ENCODE measurements at places on chromosomes 3 and 15.

DNA sequence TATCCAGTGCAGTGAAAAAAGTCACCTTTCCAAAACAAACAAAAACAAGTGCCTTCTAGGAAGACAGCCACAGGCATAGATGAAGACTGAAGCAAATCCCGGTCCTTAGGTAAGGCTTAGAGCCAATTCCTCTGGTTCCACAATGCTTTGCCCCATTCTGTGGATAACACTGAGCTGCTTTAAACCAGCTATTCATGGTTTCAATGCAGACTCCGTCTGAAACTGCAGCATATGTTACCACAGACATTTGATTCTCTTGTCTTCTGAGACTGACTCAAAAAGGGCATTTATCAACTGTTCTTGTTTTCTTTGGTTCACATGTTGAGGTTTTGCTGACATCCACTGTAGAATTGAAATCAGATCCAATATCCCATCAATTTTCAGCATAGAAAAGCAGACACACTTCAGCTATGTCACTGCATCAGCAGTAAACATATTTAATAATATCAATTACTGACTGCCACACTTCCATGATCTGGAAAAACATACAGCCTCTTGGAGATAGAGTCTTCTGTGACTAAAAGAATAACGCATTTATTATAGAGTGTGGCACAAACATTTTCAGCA is 659.3 kb downstream of the ROBO2 start:
- no peak for DNase-seq

GRCh38 chr3:31908391-31909097 is 72.5 kb downstream of the OSBPL10 start:
- no peak for DNase-seq

- no peak for DNase-seq
Observed at GRCh38 chr3:194337965-194338753, 13.0 kb downstream of the CPN2 start.

- DNase-seq: no peak
Observed at GRCh38 chr3:106070187-106070586, 201.4 kb upstream of the CBLB start.

GRCh38 chr3:27454914-27455313 is 29.3 kb downstream of the SLC4A7 start:
- DNase-seq: no peak

DNA sequence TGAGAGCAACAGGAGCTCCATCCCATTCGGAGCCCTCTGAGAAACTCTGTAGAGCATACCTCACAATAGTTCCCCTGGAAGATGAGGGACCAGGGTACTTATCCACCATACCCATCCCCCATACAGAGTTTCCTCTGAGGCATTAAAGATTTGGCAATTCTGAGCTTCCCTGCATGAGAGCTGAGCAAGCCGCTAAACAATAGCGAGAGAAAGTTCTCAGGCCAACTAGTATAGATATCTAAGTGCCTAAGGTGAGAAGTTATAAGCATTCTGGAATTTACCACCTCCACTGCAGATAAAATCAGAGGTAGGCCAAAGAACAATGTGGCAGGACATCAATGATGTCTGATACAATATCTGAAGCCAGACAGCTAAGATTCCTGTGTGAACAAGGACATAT is 129.1 kb upstream of the MBNL1 start:
- DNase-seq: no peak

DNA sequence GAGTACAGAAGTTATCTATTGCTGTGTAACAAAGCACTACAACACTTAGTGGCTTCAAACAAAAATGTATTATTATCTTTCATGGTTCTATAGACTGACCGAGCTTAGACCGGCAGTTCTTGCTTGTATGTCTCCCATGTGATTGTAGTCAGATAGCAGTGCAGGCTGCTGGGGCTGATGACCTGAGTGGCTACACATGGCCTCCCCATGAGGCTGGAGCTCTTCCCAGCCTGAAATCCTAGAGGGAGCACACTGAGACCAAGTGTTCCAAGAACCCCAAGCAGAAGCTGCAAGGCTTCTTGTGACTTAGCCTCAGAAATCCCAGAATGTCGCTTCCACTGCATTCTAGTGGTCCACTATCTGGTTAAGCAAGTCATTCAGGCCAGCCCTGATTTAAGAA is 141.2 kb upstream of the TLE3 start:
- peak; percentile 5 for DNase-seq

- no peak for DNase-seq
Observed at GRCh38 chr15:35330916-35331315, 215.0 kb downstream of the DPH6 start.

DNA sequence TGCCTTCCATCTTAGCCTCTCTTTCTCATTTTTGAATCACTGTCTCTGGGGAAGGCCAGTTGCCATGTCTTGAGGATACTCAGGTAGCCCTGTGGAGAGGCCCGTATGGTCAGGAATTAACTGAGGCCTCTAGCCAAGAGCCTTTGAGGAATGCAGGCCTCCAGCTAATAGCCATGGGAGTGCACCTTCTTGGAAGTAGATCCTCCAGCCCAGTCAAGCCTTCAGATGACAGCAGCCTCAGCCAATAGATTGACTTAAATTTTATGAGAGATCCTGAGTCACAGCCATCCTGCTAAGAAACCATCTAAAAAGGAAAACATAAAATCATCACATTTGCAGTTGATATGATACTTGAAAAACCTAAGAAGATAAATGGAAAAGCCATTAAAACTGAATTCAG is 112.5 kb upstream of the BNIP2 start:
- no peak for DNase-seq

DNA sequence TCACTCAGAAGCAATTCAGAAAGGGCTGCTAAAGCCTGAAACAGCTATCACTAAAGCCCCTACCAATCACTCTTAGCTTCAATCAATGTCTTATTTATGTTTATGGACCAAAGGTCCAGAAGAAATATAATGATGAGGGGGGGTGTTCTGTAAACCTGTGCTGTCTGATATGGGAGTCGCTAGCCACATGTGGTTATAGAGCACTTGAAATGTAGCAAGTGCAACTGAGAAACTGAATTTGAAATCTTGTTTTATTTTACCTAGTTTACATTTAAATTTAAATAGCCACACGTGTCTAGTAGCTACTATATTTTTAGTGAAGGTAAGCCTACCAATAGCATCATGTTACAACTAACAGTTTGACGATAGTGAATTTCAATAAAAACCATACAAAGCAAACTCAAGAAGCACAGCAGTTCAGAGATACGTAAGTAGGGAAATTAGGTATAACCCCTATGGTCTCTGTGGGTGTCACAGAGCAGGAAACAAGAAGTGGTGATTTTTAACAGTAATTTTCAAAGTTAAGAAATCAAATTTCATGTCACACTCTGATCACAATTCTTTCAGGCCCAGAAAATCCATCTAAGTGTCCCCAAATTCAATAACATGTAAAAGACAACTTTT is 3.6 kb downstream of the POU1F1 start:
- no peak for DNase-seq

DNA sequence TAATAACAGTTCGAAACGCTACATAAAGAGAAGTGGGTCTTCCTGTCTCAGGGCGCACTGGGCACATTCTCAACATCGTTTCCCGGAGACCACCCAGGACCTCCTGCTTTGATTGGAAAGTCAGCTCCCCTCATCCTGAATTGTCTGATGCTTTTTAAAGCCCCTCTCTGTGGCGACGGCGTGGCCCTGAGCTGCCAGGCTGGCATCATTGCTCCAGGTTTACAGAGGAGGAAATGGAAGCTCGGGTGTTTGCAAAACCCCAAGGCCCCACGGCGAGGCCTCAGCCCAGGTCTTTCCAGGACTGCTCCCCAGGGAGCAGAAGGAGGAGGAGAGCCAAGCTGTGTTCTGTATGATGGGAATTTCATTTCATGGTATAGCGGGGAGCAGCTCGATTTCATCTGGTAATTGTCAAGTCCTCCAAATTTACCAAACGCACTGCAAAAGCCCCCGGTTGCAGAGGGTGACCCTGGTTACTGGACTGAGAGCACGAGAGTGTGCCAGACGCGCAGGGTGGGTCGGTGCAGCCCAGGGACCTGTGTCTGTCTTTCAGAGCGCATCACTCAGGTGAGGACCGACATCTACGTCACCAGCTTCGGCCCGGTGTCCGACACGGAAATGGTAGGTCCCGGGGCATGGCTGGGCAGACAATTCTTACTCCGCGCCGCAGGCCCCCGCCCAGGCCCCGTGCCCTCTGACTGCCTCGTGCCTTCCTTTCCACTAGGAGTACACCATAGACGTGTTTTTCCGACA is 15.9 kb downstream of the GABRA5 start:
- no peak for DNase-seq

GRCh38 chr3:141275511-141275910 is 43.9 kb downstream of the PXYLP1 start:
- no peak for DNase-seq

DNA sequence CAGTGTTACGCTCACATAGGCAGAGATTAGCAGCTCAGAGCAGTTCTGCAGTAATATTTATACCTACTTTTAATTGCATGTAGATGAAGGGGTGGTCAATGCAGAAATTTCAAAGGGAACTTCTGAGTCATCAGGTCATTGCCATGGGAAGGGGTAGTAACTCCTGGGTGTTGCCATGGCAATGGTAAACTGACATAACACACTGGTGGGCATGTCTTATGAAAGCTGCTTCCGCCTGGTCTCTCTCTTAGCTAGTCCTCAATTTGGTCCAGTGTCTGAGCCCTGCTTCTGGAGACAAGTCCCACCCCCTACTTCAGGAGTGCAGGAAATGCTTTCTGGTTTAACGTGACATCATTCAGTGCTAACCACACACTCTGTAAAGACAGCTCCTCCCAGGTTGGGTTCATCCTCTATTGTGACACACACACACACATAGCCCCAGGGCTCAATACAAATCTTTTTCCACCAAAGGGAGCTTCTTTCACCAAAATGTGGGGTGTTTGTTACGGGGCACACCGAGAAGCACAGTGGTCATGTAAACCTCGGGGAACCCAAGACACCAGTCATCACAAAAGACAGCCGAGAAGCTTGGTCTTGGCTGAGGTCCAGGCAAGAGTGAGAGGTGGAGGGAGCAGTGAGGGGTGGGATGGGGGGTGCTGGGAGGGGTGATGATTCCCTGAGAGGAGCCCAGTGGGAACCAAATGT is 74.5 kb downstream of the TLE3 start:
- DNase-seq: no peak

DNA sequence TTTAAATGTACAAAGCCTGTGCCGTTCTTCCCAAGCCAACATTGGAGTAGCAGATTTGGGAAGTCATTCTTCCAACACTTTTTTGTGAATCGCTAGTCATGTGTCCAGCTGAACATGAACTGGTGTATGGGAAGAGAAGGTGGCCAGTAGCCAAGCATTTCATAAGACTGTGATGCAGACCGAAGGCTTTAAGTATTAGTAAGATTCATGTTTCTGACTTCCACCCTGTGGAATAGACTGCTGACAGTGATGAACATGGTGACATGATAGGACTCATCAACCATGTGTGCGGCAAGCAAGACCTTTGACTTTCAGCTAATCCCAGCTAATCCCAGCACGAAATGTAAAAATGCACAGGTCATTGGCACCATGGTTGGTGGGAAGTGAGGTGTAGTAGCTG is 48.3 kb upstream of the THSD4 start:
- no peak for DNase-seq

- DNase-seq: no peak
Observed at GRCh38 chr3:61897848-61898247, 336.5 kb downstream of the PTPRG start.

DNA sequence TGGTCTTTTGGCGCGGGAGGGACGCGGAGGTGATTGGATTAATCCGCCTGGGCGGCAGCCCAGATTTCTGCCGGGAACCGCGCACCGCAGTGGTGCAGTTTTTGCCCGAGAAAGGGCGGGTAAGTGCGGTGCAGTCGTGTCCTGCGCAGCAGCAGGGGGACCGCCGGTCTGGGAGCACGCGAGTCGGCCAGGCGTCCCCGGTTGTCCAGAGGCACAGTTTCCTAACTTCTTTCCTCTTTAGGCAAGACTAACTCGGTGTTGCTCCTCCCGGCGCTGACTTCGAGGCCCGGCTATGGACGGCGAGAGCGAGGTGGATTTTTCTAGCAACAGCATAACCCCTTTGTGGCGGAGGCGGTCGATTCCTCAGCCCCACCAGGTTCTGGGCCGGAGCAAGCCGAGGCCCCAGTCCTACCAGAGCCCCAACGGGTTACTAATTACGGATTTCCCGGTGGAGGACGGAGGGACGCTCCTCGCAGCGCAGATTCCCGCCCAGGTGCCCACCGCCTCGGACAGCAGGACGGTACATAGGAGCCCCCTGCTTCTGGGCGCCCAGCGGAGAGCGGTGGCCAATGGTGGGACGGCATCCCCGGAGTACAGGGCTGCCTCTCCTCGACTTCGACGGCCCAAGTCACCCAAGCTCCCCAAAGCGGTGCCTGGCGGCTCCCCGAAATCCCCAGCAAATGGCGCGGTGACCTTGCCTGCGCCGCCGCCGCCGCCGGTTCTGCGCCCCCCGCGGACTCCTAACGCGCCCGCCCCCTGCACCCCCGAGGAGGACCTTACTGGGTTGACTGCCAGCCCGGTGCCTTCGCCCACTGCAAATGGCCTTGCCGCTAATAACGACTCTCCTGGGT is 736 bp downstream of the ARHGEF26 start:
- DNase-seq: peak; percentile 28

- peak; percentile 21 for DNase-seq
Observed at GRCh38 chr3:169701457-169701856, 37.9 kb upstream of the MECOM start.

- no peak for DNase-seq
Observed at GRCh38 chr3:140922634-140923033, 19.0 kb upstream of the SLC25A36 start.

GRCh38 chr3:4818986-4819693 is 160.1 kb upstream of the BHLHE40 start:
- DNase-seq: no peak

DNA sequence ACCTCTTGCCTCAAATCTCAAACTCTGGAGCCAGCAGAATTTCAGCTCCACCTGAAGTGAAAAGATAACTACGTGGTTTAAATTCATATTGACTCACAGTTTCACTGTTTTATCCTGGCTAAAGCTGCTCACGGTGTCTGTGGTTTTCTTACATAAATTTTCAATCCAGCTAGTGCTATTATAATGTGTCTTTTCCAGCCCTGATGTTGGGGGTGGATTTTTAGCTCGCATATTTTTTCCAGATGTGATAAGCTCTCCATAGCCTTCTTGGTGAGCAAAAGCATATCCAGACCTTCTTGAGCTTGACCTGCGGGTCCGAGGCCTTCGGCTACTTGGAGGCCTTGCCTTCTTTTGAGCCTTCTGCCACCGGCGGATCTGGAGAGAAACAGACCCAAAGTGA is 239.3 kb downstream of the DTWD1 start:
- DNase-seq: no peak

GRCh38 chr3:16252988-16253387 is 11.8 kb downstream of the DPH3 start:
- no peak for DNase-seq

GRCh38 chr3:142285083-142285517 is 59.7 kb upstream of the GK5 start:
- DNase-seq: no peak

Measured in ovary (tissue), 10 donors.